ENCODE measurements at places on chromosomes 1 and 21.

GRCh38 chr1:26359981-26360806, 6.3 kb upstream of the CRYBG2 start:
- no peak for DNase-seq

- no peak for DNase-seq
Measured at GRCh38 chr1:100799954-100800612, 80.5 kb downstream of the VCAM1 start.

GRCh38 chr1:109151146-109151990, 37.5 kb downstream of the ELAPOR1 start:
- DNase-seq = peak; percentile 59

GRCh38 chr1:197913495-197914276, 3.5 kb upstream of the LHX9 start:
- DNase-seq = peak; percentile 12

DNA sequence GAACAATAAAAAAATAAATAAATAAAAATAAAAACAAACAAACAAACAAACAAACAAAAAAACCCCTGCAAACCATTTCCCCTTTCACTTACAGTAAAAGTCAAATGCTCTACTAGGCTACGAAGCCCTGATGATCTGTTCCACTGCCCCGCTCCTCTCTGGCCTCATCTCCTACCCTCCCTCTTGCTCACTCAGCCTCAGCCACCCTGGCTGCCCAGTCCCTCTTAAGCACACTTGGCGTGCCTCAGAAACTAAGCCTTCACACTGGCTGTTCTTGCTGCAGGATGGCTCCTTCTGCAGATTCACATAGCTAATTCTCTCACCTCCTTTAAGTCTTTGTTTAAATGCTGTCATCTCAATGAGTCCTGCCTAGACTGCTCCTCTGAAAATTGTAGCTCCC, 30.8 kb upstream of the UHMK1 start:
- no peak for DNase-seq

DNA sequence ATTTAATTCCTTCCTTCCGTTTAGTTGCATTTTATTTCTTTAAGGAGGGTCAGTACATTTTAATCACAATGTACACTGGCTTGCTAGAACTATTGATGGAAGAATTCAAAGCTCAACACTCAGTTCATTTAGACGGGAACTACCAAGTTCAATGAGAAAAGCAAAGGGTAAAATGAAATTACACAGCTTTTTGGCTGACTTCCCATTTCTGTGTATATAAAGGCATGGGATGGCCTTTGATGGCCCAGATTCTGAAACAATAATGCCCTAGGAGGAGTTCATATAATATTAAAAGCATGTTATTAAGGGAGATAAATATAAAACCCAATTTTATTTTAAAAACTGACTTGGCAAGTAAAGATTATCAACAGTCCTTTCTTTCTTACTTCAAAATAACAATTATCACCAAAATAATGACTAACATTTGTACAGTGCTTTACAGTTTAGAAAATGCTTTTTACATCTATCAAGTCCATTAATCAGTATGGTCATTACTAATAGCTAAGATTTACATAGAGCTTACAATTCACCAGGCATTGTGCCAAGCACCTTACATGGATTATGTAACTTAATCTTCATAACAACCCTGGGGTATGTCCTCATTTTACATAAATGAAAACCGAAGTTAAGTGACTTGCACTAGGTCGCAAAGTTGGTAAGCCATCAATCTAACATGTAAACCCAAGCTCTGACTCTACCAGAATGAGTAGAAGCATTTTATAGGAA, 402.4 kb downstream of the OMA1 start:
- DNase-seq = no peak

GRCh38 chr1:65267683-65268082, 41.7 kb upstream of the DNAJC6 start:
- no peak for DNase-seq

- DNase-seq = no peak
Measured at GRCh38 chr1:30250338-30250983, 472.9 kb downstream of the MATN1 start.
